ENCODE measurements at places on chromosomes 7 and 10. TPM values are rescaled to one million over a fixed set of nuclear protein-coding genes. Genes with fewer than 3 reads are reported as not detected.

The VPS37D gene
- total RNA-seq, result 8.8 TPM

The SHTN1 gene
- total RNA-seq, result 5.0 TPM

The MUC3A gene
- not detected for total RNA-seq

The NODAL gene
- not detected for total RNA-seq

- DNase-seq, result no peak
These were observed 345.5 kb downstream of the REEP3 start for GRCh38 chr10:63866747-63867140.

DNA sequence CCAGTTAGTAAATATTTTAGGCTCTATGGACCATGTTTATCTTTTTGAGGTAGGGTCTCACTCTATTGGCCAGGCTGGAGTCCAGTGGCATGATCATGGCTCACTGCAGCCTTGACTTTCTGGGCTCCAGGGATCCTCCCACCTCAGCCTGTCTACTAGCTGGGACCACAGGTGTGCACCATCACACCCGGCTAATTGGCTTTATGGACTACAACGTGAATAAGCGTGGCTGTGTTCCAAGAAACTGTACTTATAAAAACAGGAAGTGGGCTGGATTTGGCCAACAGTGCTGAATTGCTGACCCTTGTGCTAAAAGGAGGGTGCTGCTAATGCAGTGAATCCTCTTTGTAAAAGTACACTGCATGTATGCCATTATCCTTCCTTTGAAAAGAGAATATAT is 111.7 kb upstream of the CDK13 start:
- peak; percentile 49 for DNase-seq

- no peak for DNase-seq
These were observed 239.9 kb downstream of the CELF2 start for GRCh38 chr10:11257440-11258090.

DNA sequence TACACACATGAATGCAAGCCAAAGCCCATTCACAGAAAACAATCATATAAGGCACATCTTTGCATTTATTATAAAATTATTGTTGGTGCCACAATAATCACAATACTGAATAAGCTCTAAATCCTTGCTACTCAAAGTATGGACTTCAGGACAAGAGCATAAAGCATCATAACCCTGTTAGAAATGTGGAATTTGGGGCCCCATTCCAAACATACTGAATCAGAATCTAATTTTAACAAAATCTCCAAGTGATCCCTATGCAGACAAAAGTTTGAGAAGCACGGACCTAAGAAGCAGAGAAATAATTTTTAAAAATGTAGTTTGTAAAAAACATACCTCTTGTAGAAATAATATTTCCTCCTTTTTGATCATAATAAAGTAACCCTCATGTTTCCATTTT is 199.2 kb downstream of the IMMP2L start:
- no peak for DNase-seq

- DNase-seq, result peak; percentile 86
These were observed 64.8 kb upstream of the DNAJB6 start for GRCh38 chr7:157271991-157272324.

DNA sequence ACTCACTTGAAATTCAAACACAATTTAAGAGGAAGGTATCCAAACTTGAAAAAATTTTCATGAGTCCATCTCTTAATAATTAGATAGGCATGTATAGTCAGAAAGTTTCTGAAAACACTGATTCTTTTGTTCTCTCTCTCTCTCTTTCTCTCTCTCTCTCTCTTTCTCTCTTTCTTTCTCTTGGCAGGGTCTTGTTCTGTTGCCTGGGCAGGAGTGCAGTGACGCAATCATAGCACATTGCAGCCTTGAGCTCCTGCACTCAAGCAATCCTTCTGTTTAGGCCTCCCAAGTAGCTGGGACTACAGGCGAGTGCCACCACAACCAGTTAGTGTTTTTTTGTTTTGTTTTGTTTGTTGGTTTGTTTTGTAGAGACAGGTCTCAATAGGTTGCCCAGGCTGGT is 59.3 kb downstream of the PRTFDC1 start:
- DNase-seq, result no peak

GRCh38 chr10:23535381-23535780 is 96.5 kb downstream of the OTUD1 start:
- DNase-seq, result no peak

- DNase-seq, result no peak
These were observed 11.7 kb downstream of the POLL start for GRCh38 chr10:101576211-101576863.

GRCh38 chr7:75943864-75944263 is 28.9 kb downstream of the POR start:
- DNase-seq, result no peak

DNA sequence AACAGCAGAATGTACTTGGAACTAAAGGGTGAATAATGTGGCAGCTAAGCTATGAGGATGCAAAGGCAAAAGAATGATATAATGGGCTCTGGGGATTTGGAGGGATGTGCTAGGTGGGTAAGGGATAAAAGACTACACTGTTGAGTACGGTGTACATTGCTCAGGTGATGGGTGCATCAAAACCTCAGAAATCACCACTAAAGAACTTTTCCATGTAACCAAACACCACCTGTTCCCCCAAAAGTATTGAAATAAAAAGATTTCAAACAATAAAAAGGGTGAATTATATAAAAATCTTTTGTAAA is 1.6 kb upstream of the CHCHD2 start:
- no peak for DNase-seq

All from uterus (tissue), 4 donors.